ENCODE measurements at places on chromosomes 4 and X.

DNA sequence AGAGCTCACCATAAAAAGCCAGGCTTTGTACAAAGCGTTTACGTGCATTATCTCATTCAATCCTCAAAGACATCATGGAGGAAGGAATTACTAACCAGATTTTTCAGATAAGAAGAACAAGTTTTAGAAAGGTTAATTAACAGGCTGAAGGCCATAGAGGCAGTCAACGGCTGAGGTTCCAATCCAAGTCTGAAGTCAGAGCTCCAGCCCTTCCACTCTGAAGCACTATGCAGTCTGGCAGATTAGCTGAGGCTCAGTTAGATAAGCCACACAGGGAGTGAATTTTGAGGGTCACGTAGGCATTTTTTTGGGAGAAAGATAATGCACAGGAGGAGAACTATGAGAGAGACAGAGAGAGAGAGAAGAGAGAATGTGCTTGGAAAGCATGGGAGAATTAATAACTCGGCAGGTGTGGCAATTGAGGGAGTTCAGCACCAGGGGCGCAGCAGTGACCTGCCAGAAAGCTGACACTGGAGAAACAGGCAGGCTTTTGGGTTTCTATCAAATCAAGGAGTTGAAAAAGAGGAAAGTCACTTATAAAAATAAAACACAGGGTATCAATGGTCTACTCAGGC is 116.5 kb upstream of the NAP1L5 start:
- DNase-seq, result no peak

GRCh38 chr4:156972379-156973015 is 898 bp upstream of the PDGFC start:
- DNase-seq, result no peak

DNA sequence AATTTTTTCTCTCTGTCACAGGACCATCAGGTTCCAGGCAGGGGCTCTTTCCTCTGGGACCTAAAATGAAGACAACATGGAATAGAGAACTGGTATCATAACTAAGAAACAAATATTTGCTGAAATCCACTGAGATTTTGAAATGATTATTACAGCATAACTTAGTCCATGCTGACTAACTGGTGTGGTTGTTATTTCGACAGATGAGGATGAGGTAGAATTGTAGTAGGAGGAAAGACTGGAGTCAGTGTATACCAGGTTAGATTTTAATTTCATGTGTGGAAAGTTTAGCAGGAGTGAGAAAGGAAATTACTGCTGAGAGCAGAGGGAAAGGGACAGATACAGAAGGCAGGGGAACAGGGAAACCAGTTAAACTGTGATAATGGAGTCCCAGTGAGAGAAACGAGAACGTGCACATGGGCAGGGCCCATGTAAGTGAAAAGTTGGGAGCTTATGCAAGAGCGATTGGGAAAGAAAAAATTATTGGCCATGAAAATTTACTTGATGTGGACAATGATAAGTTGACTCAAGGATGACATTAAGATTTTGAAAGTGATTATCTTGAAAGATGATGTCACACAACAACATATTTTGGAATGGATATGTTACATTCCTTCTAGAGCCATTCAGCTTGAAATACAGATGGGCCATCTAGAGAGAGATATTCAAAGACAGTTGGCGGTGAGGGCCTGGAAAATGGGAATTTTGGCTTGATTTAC is 98.7 kb upstream of the DDIT4L start:
- no peak for DNase-seq

GRCh38 chr4:41202820-41203568 is 11.3 kb downstream of the APBB2 start:
- no peak for DNase-seq

DNA sequence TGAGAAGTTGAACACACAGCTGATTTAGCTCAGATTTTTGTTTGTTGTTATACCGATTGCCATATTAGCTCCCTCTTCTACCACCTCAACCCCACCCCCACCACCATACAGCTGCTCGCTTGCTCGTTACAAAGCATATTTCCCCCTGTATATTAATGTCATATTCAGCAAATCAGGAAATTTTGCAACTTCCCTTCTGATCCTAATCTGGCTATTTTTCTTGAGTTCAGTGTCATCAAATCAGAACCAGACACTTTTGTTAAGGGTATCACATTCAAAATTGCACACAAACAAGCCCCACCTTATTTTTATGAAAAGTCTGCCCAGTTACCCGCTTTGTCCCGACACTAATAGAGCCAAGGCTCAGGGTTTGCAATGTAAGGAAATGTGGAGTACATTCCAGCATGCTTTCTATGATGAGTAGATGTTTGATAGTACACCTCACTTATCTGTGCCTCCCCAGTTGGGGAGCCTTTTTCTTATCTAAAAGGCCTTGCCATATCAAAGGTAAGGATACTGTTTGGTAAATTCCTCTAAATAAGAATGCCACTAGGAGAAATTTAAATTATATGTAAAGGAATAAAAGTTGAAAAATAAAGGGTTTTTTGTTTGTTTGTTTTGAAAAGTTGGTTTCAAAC is 212.2 kb downstream of the CBR4 start:
- DNase-seq, result no peak
